ENCODE measurements at places on chromosomes 2 and 18.

DNA sequence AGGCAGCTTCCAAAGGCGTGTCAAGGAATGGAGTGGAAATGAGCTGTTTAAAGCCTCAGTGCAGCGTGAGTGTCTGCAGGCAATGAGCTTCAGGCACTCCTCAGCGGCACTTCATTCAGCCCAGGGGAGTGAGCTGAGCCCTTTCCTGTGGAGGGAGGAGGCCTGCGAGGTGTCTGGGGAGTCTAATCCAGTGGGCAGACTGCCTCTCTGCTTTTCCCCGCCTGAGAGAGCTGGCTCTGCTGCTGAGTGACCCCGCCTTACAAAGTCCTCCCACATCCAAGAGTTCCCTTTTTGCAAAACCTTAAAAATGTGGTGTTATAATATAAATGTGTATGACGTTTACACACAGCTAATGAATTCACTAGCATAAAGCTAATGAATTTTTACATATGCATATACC is 7.0 kb upstream of the LDLRAD4 start:
- DNase-seq: no peak

- no peak for DNase-seq
Observed at GRCh38 chr2:226137201-226137811, 662.3 kb downstream of the IRS1 start.

DNA sequence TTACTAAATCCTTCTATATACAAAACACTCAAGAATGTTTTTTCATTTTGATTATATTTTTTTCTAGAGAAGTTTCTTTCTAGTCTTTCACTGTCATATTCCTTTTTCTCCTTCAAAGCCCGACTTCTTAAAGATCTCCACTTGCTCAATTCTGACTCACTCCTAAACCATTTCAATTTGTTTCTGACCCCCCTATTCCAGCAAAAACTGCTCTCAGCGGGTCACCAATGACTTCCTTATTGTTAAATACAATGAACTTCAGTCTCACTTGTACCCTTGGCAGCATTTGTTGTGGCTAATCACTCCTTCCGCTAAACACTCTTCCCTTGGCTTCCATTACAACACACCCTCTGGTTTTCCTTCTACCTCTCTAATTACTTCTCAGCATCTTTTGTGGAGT is 111.1 kb upstream of the RBBP8 start:
- DNase-seq: no peak

DNA sequence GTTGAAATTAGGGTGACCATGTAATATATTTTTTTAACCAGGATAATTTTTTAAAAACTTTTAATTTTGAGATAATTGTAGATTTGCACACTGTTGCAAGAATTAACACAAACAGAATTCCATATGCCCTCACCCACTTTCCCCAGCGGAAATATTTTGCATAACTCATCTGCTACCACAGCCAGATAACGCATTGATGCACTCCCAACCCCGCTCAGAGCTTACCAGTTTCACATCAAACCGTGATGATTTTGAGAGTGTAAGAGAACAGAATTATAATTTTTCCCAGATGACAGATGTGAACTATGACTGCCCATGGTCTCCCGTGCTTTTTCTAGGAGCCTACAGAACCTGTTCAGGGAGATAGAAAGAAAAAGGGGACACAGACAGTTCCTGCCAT is 35.2 kb upstream of the LDLRAD4 start:
- DNase-seq: no peak

DNA sequence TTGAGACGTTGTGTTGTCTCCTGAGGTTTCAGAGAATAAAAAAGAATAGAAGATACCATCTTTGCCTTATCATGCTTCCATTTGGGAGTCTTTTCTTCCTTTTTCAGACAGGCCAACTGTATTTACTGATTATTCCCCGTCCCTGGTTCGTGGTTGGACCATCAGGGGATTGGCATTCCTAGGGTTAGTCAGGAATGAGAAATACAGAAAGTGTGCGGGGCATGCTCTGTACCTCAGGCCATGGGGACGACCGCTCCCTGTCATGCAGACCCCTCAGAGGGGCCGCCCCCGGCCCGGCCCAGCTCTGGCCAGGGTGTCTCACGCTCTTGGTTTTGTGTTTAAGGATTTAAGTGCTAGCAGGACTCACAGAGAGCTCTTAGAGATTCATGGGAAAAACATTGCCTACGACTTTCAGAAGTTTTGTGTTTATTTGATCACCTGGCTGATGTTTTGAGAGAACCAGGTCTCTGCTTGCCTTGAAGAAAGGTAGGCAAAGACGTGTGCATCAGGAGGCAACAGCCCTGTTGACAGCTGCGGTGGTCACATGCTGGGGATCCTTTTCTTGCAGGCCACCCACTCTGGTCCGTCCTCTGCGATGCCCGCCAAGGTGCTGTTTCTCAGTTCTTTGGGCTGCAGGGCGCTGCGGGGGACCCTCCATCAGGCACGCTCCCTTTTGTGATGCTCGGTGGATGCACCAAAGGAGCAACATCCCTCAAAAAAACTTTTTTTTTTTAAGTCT is 317.8 kb downstream of the AGAP1 start:
- DNase-seq: no peak

DNA sequence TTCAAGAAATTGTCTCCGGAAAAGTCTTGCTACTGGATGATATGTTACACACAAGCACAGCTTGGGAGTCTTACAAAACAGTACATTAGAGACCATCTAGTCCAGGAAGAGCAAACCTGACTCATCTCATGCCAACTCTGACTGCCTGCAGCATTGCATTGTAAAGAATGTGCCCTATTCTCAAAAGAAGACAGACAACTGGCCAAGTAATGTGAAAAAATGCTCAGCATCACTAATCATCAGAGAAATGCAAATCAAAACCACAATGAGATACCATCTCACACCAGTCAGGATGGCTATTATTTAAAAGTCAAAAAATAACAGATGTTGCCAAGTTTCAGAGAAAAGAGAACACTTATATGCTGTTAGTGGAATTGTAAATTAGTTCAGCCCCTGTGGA is 42.7 kb upstream of the GORASP2 start:
- DNase-seq: no peak

- DNase-seq: no peak
Observed at GRCh38 chr2:181468811-181469210, 11.6 kb downstream of the ITGA4 start.

GRCh38 chr2:192030289-192030688 is 164.4 kb downstream of the TMEFF2 start:
- DNase-seq: no peak

DNA sequence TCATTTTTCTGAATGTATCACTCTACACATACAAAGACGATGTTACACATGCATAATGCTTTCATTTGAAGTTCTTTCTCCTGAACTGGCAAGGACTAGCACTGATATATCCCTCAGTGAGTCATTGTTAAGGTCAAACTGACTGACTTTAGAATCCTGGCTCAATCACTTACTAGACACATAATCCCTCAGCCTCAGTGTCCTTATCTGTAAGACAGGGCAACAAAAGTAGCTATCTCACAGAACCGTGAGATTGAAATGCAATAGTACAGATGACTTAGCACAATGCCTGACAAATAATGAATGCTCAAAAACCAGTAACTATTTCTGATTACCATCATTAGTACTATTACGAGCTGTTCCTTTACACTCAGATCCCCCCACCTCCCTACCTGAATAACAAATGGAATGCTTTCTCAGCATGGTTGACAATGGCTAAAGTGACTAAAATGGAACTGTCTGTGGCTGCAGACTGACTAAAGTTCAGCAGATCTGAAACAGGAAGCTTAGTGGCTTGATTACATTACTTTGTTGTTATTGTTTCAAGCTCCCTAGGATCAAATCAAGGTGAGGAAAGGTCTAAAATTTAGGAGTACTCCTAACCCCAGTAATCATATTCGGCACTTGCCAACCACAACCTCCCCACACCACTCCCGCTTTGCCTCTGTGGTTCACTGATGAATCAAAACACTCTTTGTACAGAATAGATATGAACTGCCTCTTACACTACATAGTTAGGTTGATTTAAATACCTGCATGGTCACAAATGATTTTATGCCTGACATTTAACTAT is 35.8 kb upstream of the CACNB4 start:
- DNase-seq: no peak

- DNase-seq: no peak
Observed at GRCh38 chr18:35193316-35193715, 47.5 kb upstream of the ZNF397 start.

DNA sequence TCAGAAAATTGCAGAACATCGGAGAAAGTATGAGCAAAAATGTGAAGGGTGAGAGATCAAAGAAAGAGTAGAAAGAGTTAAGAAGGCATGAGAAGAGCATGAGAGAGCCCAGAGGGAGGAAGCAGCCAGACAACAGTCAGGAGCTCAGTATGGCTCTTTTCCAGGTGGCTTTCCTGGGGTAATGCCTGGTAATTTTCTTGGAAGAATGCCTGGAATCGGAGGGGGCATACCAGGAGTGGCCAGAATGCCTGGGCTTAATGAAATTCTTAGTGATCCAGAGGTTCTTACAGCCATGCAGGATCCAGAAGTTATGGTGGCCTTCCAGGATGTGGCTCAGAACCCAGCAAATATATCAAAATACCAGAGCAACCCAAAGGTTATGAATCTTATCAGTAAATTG is 271.8 kb upstream of the TFPI start:
- DNase-seq: no peak

- DNase-seq: no peak
Observed at GRCh38 chr2:229237270-229237669, 33.8 kb downstream of the PID1 start.

DNA sequence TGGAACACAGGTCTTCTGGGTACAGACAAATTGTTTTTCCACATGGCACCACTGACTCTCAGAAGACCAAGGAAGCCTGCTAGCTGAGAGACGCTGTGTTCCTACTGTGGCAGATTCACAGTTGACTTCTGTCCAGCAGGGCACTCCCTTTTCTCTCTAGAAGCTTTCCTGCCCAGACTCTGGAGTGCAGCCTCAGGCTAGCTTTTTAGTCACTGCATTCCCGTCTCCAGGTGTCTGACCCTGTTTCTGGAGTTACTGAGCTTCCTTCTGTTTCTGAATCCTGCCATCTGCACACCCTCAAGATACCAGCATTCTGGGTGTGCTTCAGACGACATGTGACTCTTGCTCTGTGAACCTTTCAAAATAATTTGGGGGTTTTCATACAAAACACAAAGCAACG is 125.1 kb downstream of the TMEM200C start:
- no peak for DNase-seq

All from activated CD8-positive, alpha-beta memory T cell treated with anti-CD3 and anti-CD28 coated beads for 4 hours (primary cell).